ENCODE measurements at places on chromosomes 16 and 17.

DNA sequence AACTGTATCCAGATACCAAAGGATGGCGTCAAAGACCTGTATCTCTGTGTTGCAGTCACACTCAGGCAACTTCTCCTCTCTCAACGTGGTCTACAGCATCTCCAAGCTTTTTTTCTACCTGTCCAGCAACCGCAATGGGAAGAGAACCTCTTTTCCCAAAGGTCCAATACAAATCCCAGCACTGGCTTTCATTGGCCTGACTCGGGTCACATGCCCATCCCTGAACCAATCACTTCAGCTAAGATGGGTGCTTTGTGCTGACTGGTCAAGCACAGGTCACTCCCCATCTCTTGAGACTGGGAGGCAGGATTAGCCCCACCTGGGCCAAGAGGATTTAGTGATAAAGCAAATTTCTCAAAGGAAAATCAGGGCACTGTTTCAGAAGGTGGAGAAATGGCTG, 71.2 kb upstream of the C16orf82 start:
- DNase-seq, result no peak

GRCh38 chr16:14509675-14510132, 120.4 kb downstream of the PARN start:
- DNase-seq, result no peak

GRCh38 chr17:6684460-6684783, 28.7 kb downstream of the SLC13A5 start:
- no peak for DNase-seq

- DNase-seq, result no peak
Measured at GRCh38 chr17:70202840-70203239, 33.5 kb downstream of the KCNJ2 start.

GRCh38 chr17:38551121-38551520, 54.6 kb downstream of the SRCIN1 start:
- DNase-seq, result no peak

GRCh38 chr16:25014500-25015147, 545 bp downstream of the ARHGAP17 start:
- DNase-seq, result peak; percentile 26

DNA sequence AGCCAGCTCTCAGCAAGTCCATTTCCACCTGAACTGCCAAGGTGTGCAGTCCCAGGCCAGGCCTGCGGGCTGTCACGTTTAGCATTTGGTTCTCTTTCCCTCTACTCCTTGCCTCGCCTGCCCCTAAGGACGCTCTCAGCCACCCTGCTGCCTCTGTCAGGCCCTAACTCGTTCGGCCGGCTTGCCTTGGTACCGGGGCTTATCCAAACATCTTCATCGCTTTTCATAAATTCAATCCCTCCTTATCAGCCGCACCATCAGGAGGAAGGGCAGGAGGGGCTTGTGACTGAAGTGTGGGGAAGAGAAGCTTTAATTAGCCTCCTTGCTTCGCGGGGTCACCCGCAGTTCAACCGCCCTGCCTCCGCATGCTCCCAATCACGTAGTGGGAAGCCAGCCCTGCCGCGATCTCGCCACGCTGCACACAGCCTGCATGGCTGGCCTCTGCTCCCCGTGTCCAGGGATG, 231.1 kb downstream of the SOX9 start:
- no peak for DNase-seq

- no peak for DNase-seq
Measured at GRCh38 chr17:82565551-82565950, 46.0 kb downstream of the FOXK2 start.

DNA sequence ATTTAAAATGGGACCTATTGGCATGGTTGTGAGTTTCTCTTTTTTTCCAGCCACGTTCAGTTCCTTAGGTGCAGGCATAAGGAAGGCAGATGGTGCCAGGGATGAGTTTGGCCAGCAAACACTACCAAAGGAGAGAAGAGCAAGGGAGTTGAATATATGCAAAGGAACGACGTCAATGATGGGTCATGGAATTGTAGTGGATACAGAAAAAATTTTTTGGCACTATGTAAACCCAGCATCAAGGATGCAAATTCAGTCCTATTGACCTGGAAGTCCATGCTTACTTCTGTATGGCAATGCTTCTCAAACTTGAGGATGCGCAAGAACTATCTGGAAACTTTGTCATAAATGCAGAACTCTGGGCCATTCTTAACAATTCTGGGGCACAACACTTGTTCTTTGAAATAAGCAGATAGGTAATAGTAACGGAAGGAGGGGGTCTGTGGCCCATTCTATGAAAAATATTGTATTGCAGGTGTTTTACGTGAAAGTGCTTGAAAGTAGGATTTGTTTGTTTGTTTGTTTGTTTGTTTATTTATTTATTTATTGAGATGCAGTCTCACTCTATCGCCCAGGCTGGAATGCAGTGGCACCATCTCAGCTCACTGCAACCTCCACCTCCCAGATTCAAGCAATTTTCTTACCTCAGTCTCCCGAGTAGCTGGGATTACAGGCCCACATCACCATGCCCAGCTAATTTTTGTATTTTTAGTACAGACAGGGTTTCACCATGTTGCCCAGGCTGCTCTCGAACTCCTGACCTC, 18.0 kb downstream of the APOH start:
- DNase-seq, result no peak

Measured in activated CD4-positive, alpha-beta T cell treated with anti-CD3 and anti-CD28 coated beads, Interleukin-2, Interleukin-4, amounts not matched to agents 100 ng/mL and 50 ng/mL, durations not matched to agents 16 hours and 8 hours (primary cell).